Non-pigmented ciliary epithelial cell (primary cell): ENCODE measurements at places on chromosomes 16 and 17.

DNA sequence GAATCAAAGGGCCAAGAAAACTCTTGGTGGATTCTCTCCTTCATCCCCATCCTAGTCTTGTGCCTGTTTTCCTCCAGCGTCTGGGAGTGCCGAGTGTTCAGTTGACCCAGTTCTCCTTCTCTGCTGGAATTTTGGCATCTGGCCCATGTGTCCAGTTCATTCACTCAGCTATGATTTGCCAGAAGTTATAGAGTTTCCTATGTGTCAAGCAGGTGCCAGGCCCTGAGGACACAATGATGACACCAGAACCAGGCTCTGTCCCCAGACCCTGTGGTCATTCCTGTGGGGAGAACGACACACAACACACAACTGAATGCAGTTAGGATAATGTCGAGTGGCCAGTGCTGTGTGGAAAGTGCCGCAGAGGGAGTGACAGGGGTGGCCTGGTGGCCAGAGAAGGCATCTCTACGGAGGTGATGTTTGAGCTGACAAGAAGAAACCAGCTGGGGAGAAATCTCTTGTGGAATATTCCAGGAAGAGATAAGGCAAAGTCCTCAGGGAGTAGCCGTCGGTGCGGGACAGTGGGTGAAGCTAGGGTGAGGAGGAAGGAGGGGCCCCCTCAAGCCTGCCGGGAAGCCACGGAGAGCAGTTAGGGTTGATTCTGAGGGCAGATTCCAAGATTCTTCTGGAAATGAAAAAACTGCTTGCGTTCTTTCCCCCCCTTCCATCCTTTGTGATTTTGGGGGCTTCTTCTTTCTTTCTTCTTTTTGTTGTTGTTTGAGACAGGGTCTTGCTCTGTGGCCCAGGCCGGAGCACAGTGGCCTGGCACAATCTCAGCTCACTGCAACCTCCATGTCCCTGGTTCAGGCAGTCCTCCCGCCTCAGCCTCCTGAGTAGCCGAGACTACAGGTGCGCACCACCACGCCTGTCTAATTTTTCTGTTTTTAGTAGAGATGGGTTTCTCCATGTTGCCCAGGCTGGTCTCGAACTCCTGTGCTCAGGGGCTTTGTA, 35.8 kb upstream of the IL34 start:
- DNase-seq = no peak

- DNase-seq = no peak
Measured at GRCh38 chr17:11608396-11608795, 10.1 kb downstream of the DNAH9 start.

GRCh38 chr17:3544365-3544764, 13.2 kb downstream of the TRPV3 start:
- DNase-seq = no peak

DNA sequence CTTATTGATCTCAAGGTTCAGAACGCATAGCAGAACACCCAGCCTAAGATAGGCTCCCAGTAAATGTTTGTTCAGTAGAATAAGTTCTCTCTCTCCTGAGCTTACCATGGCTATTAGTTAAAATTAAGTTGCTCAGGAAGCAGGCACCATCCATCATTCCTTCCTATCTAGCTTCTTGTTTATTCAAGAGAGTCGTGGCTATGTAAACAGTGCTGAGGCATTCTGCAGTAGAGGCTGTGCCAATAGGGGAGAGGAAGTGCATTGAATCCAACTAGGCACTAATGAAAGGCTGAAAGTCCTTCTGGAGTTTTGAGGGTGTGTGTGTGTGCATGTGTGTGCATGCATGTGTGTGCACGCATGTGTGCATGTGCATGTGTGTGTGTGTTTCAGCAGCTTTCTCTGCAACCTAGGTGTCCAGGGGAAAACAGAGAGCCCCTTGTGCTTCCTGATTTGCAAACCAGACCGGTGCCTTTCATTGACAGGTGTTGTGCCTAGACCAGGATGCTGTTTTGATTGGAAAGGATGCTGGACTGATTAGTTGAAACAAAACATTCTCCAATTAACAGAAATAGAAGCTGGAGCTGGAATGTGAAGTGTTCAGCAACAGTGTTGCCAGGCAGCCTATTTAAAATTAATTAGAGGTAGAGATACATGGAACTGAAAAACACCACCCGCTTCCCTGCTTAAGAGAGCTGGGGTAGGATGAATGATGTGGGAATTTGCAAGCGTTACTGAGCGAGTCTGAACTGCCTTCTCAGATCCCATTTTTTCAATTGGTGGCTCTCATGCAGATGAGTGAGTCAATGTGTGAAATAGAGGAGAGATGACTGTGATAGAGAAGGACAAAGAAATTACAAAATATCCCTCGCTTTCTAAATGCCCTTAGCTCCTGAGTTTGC, 103.3 kb upstream of the CLEC3A start:
- DNase-seq = no peak

GRCh38 chr17:46822388-46822921, 4.0 kb upstream of the WNT3 start:
- DNase-seq = no peak
